ENCODE measurements at places on chromosomes 11 and 22.

- no peak for DNase-seq
Measured at GRCh38 chr11:704781-705645, 1.0 kb upstream of the EPS8L2 start.

DNA sequence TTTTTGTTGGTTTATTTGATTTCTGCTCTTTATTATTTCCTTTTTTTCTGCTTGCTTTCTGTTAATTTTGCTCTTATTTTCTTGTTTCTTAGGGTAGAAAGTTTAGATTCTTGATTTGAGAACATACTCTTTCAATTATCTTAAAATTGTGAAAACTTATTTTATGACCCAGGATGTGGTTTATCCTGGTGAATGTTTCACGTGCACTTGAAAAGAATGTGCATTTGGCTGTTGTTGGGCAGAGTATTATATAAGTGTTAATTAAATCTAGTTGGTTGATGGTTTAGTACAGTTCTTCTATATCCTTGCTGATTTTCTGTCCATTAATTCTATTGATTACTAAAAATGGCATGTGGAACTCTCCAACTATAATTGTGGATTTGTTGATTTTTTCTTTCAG, 66.9 kb upstream of the NARS2 start:
- DNase-seq = no peak

GRCh38 chr11:133978794-133979193, 22.0 kb upstream of the IGSF9B start:
- no peak for DNase-seq

DNA sequence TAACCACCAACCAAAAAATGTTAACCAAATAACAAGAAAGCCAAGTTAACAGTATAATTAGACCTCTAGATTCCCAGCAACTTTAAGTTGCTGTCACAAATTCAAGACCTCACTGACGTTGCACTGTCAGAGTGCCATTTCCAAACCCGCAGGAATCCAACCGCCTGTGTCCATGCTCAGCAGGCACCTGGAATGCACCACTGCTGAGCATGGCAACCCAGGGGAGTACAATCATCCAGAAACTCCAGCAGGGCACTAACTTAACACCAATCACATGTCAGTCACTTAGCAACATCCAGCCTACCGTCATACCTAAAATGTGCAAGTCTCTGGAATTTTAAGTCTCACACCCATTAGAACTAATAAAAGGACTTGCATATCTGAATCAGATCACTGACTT, 48.8 kb downstream of the SMCO4 start:
- DNase-seq = no peak

DNA sequence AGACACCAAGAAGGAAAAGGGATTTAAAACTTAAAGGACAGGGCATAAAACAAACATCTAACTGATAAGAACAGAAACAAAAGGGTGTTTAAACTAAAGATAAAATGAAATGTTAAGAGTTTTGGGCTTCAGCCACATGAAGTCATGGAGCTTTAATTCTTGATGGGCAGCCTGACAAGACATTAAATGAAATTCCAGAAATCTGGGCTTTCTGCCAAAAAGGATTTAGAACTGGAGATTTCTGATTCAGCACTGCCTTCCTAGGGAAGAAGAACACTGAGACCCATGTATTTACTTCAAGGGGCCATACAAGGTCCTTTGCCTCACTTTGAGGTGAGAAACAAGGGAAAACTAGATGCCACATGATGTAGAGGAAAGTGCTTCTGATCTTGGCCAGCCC, 355.9 kb upstream of the RAG2 start:
- no peak for DNase-seq

GRCh38 chr11:11982975-11983374, 25.5 kb downstream of the DKK3 start:
- no peak for DNase-seq

GRCh38 chr11:68783216-68783821, 32.0 kb upstream of the TESMIN start:
- no peak for DNase-seq

- no peak for DNase-seq
Measured at GRCh38 chr11:78654071-78654470, 79.4 kb upstream of the NARS2 start.

Data from stimulated activated CD4-positive, alpha-beta T cell treated with anti-CD3 and anti-CD28 coated beads, Interleukin-1b, Interleukin-23, amount 100 ng/mL, for 4 hours (primary cell).